Osteocyte (in vitro differentiated cells): ENCODE measurements at places on chromosomes 6 and 20.
A peak's percentile ranks its signal among the peaks of the same experiment; 100 is the strongest.

GRCh38 chr20:36988494-36988966 is 37.0 kb upstream of the SAMHD1 start:
- no peak overlapping the region for H3K4me3 ChIP-seq
- no peak overlapping the region for H3K27ac ChIP-seq
- H3K36me3 ChIP-seq: no peaks in the 10 kb centered on the region
- no peaks in the 10 kb centered on the region for H3K4me1 ChIP-seq
- no peak for DNase-seq

- H3K4me3 ChIP-seq: no peak overlapping the region
- DNase-seq: no peak
- H3K4me1 ChIP-seq: no peaks in the 10 kb centered on the region
- no peak overlapping the region for H3K27ac ChIP-seq
- H3K36me3 ChIP-seq: no peaks in the 10 kb centered on the region
Observed at GRCh38 chr6:107337191-107337741, 122.1 kb downstream of the PDSS2 start.

- no peak for DNase-seq
- no peaks in the 10 kb centered on the region for H3K27me3 ChIP-seq
- H3K36me3 ChIP-seq: no peaks in the 10 kb centered on the region
Observed at GRCh38 chr6:52871621-52872020, 31.0 kb upstream of the GSTA5 start.

- no peak overlapping the region for H3K27ac ChIP-seq
- no peak overlapping the region for H3K4me3 ChIP-seq
- DNase-seq: no peak
- no peaks in the 10 kb centered on the region for H3K36me3 ChIP-seq
- no peaks in the 10 kb centered on the region for H3K27me3 ChIP-seq
Observed at GRCh38 chr20:19265646-19266374, 53.4 kb downstream of the SLC24A3 start.

GRCh38 chr6:46677314-46677654 is 10.4 kb upstream of the TDRD6 start:
- no peak overlapping the region for H3K27ac ChIP-seq
- H3K4me1 ChIP-seq: no peaks in the 10 kb centered on the region
- no peaks in the 10 kb centered on the region for H3K36me3 ChIP-seq
- DNase-seq: no peak
- no peaks in the 10 kb centered on the region for H3K27me3 ChIP-seq

DNA sequence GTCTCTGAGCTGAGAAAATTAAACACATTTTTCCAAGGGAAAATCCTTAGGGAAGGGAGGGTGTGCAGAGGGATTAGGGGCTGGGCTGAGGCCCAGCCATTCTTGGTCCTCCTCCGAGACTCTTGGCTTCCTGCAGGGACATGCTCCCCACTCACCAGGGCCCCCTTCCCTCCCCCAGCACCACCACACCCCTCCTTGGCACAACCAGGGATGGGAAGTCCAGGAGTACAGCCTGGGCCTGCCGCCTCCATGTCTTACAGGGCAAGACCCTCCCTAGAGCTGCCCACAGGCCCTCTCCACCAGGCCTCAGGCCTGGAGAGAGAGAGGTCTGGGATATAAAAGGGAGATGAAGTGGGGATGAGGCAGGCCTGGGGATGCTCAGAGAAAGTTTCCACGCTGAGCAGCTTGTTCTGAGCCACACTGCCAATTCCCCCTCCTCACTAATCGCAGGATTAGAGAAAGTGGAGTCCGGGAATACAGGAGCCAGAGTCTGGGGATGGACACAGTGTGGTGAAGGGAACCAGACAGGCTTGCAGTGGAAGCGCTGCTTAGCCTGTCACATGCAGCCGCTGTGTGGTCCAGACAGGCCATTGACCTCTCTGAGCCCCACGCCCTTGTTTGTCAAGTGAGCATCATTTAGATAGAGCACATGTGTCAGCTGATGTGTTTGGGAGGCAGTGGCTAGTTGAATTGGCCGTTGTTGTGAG is 105.5 kb downstream of the MRPL14 start:
- H3K27ac ChIP-seq: no peak overlapping the region
- no peaks in the 10 kb centered on the region for H3K36me3 ChIP-seq
- H3K4me3 ChIP-seq: no peak overlapping the region
- H3K27me3 ChIP-seq: peaks cover 12% of the 10 kb centered on the region
- no peak for DNase-seq
- peaks cover 21% of the 10 kb centered on the region for H3K4me1 ChIP-seq

- peaks cover 54% of the 10 kb centered on the region for H3K27me3 ChIP-seq
- H3K36me3 ChIP-seq: no peaks in the 10 kb centered on the region
- H3K27ac ChIP-seq: no peak overlapping the region
- peaks cover 4% of the 10 kb centered on the region for H3K4me1 ChIP-seq
Observed at GRCh38 chr6:82331031-82331773, 32.4 kb upstream of the TPBG start.

DNA sequence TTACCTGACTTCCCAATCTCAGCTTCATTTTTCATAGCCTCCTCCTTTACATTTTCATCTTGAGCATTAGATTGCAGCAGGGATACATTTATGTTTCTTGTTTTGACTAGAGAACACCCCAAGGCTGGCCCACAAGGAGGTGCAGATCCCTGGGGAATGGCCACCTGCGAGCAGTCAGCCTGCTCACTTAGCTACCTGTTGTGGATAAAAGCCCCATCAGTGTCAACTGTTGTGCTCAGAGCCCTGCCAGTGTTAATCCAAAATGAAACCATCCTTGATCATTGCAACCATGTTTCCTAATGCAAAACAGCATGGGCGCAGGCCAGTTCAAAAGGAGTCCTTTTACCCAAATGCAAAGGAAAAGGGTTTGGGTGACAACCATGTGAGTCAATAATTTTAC is 50.8 kb downstream of the CNR1 start:
- H3K4me3 ChIP-seq: no peak overlapping the region
- H3K36me3 ChIP-seq: no peaks in the 10 kb centered on the region
- no peak overlapping the region for H3K27ac ChIP-seq
- no peaks in the 10 kb centered on the region for H3K4me1 ChIP-seq
- H3K27me3 ChIP-seq: no peaks in the 10 kb centered on the region

- H3K27me3 ChIP-seq: no peaks in the 10 kb centered on the region
- peak overlapping the region; percentile 91 for H3K27ac ChIP-seq
- H3K36me3 ChIP-seq: no peaks in the 10 kb centered on the region
- no peak for DNase-seq
- peak overlapping the region; percentile 40 for H3K4me3 ChIP-seq
Observed at GRCh38 chr20:51731731-51732095, 36.5 kb downstream of the ATP9A start.

- peaks cover 60% of the 10 kb centered on the region for H3K4me1 ChIP-seq
- no peak overlapping the region for H3K27ac ChIP-seq
- no peaks in the 10 kb centered on the region for H3K27me3 ChIP-seq
- no peaks in the 10 kb centered on the region for H3K36me3 ChIP-seq
Observed at GRCh38 chr6:167574431-167575151, 249.7 kb downstream of the TTLL2 start.

DNA sequence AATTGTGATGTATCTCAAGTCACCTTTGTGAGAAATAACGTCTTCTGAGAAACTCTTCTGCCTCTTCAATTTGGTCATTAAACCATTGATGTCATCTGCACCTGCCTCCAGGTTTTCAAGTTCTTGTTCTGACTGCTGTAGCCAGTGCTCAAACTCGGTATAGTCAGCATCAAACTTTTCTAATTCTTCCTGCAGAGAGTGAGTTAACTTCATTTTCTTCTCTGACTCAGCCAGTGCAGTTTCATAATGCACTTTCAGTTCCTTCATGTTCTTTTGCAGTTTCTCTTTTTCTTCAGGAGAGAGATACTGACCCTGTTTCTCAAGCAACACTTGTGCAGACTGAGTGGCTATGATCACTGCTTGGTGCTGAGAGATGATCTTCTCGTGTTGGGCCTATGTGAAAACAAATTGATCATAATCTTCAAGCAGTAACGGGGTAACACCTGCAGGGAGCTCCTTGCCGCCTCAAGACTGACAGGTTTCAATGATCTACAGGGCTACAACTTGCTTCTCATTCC is 48.8 kb downstream of the DST start:
- H3K27ac ChIP-seq: peak overlapping the region; percentile 24
- H3K27me3 ChIP-seq: no peaks in the 10 kb centered on the region
- H3K36me3 ChIP-seq: peaks cover 47% of the 10 kb centered on the region
- DNase-seq: no peak

- H3K27me3 ChIP-seq: no peaks in the 10 kb centered on the region
- H3K4me1 ChIP-seq: no peaks in the 10 kb centered on the region
- DNase-seq: no peak
- no peak overlapping the region for H3K4me3 ChIP-seq
- no peaks in the 10 kb centered on the region for H3K36me3 ChIP-seq
Observed at GRCh38 chr20:12467758-12468157, 541.0 kb upstream of the SPTLC3 start.

GRCh38 chr20:35006009-35006408 is 50.3 kb downstream of the MYH7B start:
- DNase-seq: no peak
- H3K4me1 ChIP-seq: no peaks in the 10 kb centered on the region
- H3K27me3 ChIP-seq: no peaks in the 10 kb centered on the region
- H3K36me3 ChIP-seq: peaks cover 43% of the 10 kb centered on the region
- H3K27ac ChIP-seq: peak overlapping the region; percentile 1

- no peaks in the 10 kb centered on the region for H3K27me3 ChIP-seq
- H3K36me3 ChIP-seq: peaks cover 3% of the 10 kb centered on the region
- DNase-seq: no peak
- peak overlapping the region; percentile 96 for H3K27ac ChIP-seq
- H3K4me1 ChIP-seq: peaks cover 27% of the 10 kb centered on the region
- H3K4me3 ChIP-seq: no peak overlapping the region
Observed at GRCh38 chr6:56889492-56889891, 65.4 kb upstream of the BEND6 start.

GRCh38 chr6:36826520-36827227 is 12.6 kb downstream of the CPNE5 start:
- no peak overlapping the region for H3K27ac ChIP-seq
- H3K36me3 ChIP-seq: no peaks in the 10 kb centered on the region
- no peak for DNase-seq
- no peaks in the 10 kb centered on the region for H3K27me3 ChIP-seq
- H3K4me3 ChIP-seq: no peak overlapping the region

- no peak for DNase-seq
- no peaks in the 10 kb centered on the region for H3K27me3 ChIP-seq
- H3K27ac ChIP-seq: no peak overlapping the region
- no peak overlapping the region for H3K4me3 ChIP-seq
- no peaks in the 10 kb centered on the region for H3K36me3 ChIP-seq
Observed at GRCh38 chr6:86203044-86203443, 560.4 kb upstream of the SYNCRIP start.

GRCh38 chr6:81754906-81755305 is 2.4 kb upstream of the TENT5A start:
- H3K27me3 ChIP-seq: no peaks in the 10 kb centered on the region
- H3K27ac ChIP-seq: no peak overlapping the region
- no peak overlapping the region for H3K4me3 ChIP-seq

DNA sequence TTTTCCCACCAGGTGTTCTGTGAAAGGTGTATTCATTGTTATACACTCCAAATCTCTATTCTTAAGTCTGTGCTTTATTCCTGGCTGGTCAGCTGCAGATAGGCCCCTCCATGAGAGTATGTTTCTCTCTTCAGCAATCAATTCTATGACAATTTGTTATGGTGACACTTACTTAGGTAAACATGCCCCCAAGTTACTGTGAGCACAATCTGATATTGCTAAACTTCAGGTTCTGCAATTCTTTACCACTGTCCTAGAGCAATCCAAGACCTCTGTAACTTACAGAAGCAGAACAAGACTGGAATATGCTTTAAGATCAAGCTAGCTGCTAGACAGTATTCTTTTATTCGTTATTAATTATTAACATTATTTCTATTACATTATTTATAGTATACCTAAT is 391.9 kb downstream of the FRK start:
- H3K36me3 ChIP-seq: no peaks in the 10 kb centered on the region
- no peaks in the 10 kb centered on the region for H3K4me1 ChIP-seq

DNA sequence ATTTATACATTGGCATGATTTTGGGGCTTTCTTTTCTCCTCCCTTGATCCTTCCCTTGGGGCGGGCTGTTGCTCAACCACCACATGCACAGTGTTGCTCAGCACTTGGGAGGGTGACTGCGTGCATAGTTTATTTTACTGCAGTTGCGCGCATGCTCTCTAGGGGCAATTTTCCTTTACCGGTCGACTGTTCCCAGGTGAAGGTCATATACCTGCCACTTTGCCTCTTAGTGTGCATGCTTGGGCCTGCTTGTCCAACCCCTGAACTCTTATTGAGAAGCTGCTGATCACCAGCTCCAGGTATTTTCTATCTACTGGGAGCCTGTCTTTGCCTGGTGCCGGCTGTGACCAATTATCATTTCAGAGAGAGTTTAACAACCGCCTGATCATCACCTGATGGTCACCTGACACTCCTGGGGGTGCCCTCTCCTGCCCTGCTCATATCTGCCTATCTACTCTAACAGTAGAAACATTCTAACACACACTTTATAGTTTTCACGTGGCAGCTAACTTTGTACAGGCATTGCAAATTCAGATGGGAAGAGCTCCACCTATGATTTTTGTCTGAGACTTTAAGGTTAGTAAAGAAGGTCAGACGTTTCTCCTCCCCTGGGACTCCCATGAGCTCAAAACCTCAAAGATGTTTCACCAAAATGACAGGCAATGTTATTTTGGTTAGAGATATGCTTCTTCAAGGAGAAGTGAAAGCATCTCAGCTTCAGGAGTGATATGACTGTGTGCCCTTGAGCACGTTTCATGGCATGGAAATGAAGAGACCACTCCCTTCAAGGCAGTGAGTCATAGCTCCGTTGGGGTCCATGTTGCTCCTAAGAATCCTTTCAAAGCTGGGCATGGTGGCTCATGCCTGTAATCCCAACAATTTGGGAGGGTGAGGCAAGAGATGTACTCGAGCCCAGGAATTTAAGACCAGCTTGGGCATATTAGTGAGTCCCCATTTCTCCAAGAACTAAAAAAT is 227.5 kb upstream of the MYLIP start:
- peak overlapping the region; percentile 6 for H3K27ac ChIP-seq
- peaks cover 34% of the 10 kb centered on the region for H3K4me1 ChIP-seq
- no peaks in the 10 kb centered on the region for H3K36me3 ChIP-seq
- DNase-seq: no peak

GRCh38 chr6:159249752-159250151 is 80.6 kb downstream of the FNDC1 start:
- no peaks in the 10 kb centered on the region for H3K4me1 ChIP-seq
- no peak for DNase-seq
- no peak overlapping the region for H3K4me3 ChIP-seq
- H3K27me3 ChIP-seq: no peaks in the 10 kb centered on the region
- H3K27ac ChIP-seq: no peak overlapping the region

GRCh38 chr6:101394936-101395335 is 1.4 kb downstream of the GRIK2 start:
- peak overlapping the region; percentile 85 for H3K4me3 ChIP-seq
- H3K4me1 ChIP-seq: peaks cover 41% of the 10 kb centered on the region
- DNase-seq: no peak
- no peak overlapping the region for H3K27ac ChIP-seq

GRCh38 chr6:18532139-18532538 is 145.0 kb downstream of the RNF144B start:
- DNase-seq: no peak
- H3K27ac ChIP-seq: no peak overlapping the region
- no peak overlapping the region for H3K4me3 ChIP-seq
- no peaks in the 10 kb centered on the region for H3K36me3 ChIP-seq
- peaks cover 31% of the 10 kb centered on the region for H3K27me3 ChIP-seq
